NCI-H2171 treated with DMSO at 0.1 percent for 48 hours (cell line): ENCODE measurements at places on chromosomes 2 and 18.
A peak's percentile ranks its signal among the peaks of the same experiment; 100 is the strongest.

DNA sequence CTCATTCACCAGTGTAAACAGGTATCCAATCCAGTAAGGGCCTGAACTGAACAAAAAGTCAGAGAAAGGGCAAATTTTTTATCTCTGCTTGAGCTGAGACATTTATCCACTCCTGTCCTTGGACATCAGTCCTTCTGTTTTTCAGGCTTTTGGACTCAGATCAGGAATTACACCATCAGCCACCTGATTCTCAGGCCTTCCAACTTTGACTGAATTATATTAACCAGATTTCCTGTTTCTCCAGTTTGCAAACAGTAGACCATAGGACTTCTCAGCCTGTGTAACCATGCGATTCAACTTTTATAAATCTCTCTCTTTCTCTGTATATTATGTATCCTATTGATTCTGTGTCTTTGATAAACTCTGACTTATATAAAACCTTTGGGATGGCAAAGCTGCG is 289.3 kb upstream of the CDH2 start:
- DNase-seq = no peak

- DNase-seq = no peak
Measured at GRCh38 chr2:227125506-227125905, 38.5 kb downstream of the COL4A4 start.

DNA sequence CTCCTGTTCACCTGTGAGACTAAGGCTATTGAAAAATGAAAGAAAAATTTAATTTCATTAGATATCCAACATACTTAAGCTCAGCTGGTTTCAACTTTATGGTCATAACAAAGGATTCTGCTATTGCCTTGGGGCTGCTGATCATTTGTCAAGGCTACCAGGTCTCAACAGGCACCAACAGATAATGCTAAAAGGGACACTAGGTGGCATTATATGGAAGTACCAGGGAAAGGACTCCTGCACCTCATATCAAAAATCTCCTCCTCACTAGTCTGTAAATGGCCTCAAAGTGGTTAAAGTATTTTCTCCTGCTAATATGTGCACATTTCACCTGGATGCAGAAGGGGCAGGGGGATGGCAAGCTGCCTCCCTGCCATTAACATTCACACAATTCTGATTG is 167.9 kb upstream of the REG3A start:
- DNase-seq = no peak

- DNase-seq = no peak
Measured at GRCh38 chr2:214341646-214342045, 69.2 kb upstream of the VWC2L start.

- no peak for DNase-seq
Measured at GRCh38 chr2:213763354-213763753, 479.1 kb downstream of the SPAG16 start.

GRCh38 chr2:36373149-36373926 is 17.8 kb downstream of the CRIM1 start:
- no peak for DNase-seq

DNA sequence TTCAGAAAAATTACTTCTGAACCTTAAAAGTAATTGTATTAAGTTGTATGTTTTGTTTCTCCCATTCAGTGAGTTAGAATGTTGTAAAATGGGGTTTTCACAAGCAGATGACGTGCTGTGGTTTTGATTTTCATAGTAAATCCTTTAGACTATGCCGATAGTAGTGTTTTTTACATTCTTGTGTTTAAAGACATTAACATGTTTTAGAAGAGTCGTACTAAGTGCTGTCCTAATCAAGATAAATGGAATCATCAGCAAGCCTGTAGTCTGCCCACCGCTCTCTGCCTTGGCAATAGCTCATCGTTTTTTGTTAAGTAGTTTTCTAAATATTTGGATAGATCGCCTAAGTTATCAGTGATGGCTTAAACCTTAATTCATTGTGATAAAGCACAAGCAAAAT is 21.5 kb downstream of the PKP4 start:
- no peak for DNase-seq

- peak; percentile 12 for DNase-seq
Measured at GRCh38 chr2:128261245-128262128, 57.2 kb downstream of the HS6ST1 start.

GRCh38 chr2:121185571-121186074 is 99.4 kb downstream of the TFCP2L1 start:
- peak; percentile 30 for DNase-seq

DNA sequence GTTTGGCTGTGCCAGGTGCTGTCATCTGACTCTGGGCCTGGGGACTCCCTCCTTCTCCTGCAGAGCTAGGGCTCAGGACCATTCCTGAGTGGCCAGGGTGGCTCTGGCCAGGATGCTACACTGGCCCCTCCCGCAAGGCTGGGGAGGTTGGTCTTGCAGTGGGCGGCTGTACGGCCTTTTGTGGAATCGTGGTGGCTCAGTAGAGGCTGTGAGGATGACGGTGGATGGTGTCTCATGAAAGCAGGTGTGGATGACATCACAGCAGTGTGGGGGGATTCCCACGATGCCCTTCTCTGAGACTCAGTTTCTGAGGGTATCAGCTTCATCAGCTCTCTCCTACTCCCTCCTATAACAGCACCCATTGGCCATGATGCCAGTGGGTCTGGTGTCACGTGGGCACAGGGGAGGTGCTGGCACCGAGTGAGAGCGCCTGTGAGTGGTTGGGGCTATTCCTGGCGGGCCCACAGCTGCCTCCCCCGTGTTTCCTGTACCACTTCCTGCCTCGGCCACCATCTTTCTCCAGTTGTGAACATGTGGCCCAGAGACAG is 144.2 kb upstream of the HDAC4 start:
- DNase-seq = no peak

DNA sequence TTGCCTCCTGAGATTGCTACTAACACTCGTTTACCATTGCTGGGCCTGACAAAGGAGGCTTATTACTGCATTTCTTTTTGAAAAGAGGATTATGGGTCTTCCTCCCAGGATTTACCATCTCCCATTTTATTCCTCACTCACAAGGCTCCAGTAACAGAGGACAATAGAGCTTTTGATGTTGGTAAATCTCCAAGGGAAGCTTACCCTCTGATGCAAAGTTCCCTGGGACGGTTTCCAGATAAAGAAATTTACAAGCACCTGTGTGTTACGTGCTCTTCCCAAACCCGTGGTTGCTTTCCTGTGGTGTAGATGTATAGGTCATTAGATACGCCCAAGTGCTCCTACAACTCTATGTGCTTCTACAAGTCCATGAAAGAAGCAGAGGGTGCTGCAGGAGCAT is 17.1 kb downstream of the VSNL1 start:
- DNase-seq = no peak

- no peak for DNase-seq
Measured at GRCh38 chr2:200454927-200455801, 54.7 kb downstream of the KCTD18 start.

- DNase-seq = no peak
Measured at GRCh38 chr2:172833898-172834297, 98.3 kb downstream of the RAPGEF4 start.

- peak; percentile 31 for DNase-seq
Measured at GRCh38 chr18:36128530-36128870, 640 bp downstream of the SLC39A6 start.

DNA sequence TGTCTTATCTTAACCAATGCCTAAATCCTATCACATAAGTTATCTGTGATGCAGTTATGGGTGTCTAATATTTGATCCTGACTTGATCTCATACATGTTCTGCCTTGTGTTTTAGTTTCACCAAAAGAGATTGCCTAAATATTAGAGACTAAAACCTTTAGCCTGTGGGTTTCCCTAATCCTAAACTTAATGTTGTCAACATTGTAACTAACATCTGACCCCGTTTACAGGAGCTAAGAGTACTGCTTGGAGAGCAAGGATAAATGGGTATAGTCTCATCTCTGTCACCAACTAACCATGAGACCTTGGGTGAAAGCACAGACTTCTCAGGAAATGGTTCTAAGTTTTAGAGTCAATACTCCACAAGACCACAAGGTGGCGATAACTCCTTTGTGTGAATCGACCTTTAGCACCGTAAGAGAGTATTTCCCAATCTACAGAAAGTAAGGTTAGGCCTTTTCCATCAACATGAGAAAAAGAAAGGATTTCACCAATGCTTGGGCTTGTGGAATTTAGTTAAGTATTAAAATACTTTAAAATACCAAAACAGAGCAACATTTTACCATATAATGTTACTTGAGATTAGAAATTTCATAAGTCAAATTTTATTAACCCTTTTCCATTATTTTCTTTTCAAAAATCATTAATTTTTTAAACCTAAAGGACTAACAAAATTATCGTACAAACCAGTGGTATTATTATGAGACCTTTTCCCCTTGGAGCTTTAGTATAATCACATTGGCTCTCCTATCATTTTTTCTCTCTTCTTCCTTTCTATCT is 60.5 kb downstream of the G6PC2 start:
- DNase-seq = peak; percentile 68

DNA sequence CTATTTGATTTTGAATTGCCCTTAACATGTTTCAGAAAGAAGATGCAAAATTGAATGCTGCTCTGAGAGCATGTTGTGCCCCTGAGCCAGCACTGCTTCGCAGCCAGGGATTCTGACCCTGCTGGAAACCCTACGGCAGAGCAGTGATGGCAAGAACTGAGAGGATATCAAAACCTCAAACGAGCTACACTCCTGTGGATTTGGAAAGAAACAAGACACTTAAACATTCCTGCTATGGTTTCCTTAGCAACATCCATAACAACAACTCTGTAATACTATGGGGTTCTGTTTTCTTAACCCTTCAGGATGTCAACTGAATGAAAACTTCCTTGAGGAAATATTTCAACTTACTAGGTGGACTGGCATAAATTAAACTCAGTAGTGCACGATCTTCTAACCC is 649.1 kb downstream of the NYAP2 start:
- DNase-seq = no peak
